ENCODE measurements at places on chromosomes 11 and 22. TPM values are rescaled to one million over a fixed set of nuclear protein-coding genes. Genes with fewer than 3 reads are reported as not detected.

Gene TUB
- 90.8 TPM for total RNA-seq

Gene OR4C46
- total RNA-seq: not detected

Gene CLDN5
- 67.0 TPM for total RNA-seq

Gene FREY1
- 4.4 TPM for total RNA-seq

Gene GPHA2
- not detected for total RNA-seq

Gene CCDC116
- total RNA-seq: 0.31 TPM

Gene NEU3
- 22.8 TPM for total RNA-seq

Gene E2F8
- total RNA-seq: 0.63 TPM

Gene CLMP
- total RNA-seq: 61.3 TPM

Gene KRTAP5-6
- not detected for total RNA-seq

Gene OR4A5
- not detected for total RNA-seq

Gene GLYATL1
- total RNA-seq: 0.94 TPM

Gene SHANK2
- 99.2 TPM for total RNA-seq

Gene RNF121
- total RNA-seq: 31.0 TPM

Data from parietal lobe (tissue), 2 donors.